Choroid plexus epithelial cell (primary cell): ENCODE measurements at places on chromosomes 7 and 10.
A peak's percentile ranks its signal among the peaks of the same experiment; 100 is the strongest.

DNA sequence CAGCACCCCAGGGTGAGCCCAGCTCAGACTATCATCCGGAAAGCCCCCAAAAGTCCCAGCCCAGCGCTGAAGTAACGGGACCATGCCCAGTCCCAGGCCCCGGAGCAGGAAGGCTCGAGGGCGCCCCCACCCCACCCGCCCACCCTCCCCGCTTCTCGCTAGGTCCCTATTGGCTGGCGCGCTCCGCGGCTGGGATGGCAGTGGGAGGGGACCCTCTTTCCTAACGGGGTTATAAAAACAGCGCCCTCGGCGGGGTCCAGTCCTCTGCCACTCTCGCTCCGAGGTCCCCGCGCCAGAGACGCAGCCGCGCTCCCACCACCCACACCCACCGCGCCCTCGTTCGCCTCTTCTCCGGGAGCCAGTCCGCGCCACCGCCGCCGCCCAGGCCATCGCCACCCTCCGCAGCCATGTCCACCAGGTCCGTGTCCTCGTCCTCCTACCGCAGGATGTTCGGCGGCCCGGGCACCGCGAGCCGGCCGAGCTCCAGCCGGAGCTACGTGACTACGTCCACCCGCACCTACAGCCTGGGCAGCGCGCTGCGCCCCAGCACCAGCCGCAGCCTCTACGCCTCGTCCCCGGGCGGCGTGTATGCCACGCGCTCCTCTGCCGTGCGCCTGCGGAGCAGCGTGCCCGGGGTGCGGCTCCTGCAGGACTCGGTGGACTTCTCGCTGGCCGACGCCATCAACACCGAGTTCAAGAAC lies 1.1 kb downstream of the VIM start:
- DNase-seq, result peak; percentile 91

DNA sequence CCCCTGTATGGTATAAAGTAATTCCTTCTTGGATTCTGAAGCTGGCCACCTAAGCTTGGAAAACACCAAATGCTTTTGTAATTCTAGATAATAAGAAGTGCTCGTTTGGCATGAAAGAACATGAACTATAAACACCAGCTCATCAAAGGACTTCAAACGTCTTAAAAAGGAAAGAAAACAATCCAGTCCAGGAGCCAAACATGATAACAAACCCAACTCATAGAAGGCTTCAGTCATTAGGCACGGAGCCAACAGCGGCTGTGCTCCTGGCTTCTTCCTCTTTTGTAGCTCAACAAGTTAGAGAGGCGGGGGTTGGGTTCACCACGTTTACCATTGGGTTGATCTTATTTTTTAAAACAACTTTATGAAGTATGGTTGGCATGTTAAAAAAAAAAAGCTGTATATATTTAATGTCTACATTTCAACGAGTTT lies 56.4 kb upstream of the ECHDC3 start:
- DNase-seq, result peak; percentile 52

DNA sequence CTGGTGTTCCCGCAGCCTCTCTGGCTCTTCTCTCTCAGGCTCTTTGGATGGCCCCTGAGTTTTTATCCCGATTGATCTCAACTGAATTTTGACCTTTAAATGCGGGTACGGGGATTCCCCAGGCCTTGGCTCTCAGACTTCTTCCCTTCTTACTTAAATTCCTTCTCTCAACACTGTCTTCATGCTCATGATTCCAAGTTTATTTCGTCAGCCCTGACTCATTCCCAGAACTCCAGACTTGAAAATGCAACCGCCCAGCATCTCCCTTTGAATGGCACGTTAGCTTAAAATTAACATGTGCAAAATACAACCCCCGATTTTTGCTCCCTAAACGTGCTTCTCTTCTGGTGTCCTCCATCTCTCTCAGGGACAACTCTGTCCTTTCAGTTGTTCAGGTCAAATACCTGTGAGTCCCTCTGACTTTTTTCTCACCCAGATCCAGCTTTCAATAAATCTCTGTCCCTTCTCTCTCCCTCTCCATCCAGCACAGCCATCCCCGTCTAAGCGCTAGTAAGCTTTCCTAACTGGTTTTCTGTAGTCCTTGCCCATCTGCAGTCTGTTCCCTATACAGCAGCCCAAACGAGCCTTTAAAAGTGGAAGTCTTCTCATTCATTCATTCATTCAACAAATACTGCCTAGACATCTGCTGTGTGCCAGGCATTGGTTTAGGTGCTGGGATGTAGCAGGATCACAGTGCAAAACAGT lies 7.1 kb downstream of the HECW1 start:
- peak; percentile 54 for DNase-seq

- DNase-seq, result no peak
These were observed 104.6 kb downstream of the MBL2 start for GRCh38 chr10:52668024-52668423.

GRCh38 chr7:90680484-90680883 lies 84.4 kb downstream of the CDK14 start:
- no peak for DNase-seq

- DNase-seq, result no peak
These were observed 7.4 kb upstream of the TSPAN33 start for GRCh38 chr7:129136887-129137642.

GRCh38 chr10:71719042-71719441 lies 536 bp downstream of the C10orf105 start:
- DNase-seq, result no peak

DNA sequence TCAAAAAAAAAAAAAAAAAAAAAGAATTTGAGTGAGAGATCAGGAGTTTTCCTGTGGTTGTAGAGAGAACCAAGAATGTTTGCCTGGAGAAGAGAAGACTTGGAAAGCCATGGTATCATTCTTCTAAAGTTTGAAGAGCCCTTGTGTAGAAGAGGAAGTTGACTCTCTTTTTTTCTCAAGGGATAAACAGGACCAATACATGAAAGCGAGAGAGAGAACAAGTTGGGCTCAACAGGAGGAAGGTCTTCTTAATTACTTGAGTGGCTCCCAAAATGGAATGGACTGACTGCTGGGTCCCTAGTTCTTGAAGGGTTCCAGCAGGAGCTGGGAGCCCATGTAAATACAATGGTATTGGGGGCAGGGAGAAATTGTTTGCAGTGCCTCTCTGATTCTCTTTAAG lies 173.3 kb upstream of the ADO start:
- DNase-seq, result no peak

GRCh38 chr10:101152316-101152715 lies 21.2 kb downstream of the TLX1 start:
- no peak for DNase-seq

DNA sequence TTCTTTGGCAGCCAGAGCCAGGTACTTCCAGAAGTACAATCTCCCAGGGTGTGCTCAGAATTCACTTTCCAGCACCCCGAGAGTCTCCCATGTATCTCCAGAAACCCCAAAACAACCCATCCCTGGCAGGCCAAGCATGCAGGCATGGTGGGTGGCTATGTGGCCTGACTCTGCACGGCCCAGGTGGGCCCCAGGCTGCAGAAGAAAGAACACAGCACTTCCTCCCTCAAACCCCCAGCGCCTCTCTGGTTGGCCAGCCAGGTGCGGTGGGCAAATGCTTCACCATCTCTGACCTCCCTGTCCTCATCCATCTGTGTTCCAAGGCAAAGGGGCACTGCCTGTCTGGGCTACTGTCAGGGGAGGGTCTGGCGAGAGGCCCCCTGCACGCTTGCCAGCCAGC lies 100.3 kb downstream of the MKI67 start:
- no peak for DNase-seq

DNA sequence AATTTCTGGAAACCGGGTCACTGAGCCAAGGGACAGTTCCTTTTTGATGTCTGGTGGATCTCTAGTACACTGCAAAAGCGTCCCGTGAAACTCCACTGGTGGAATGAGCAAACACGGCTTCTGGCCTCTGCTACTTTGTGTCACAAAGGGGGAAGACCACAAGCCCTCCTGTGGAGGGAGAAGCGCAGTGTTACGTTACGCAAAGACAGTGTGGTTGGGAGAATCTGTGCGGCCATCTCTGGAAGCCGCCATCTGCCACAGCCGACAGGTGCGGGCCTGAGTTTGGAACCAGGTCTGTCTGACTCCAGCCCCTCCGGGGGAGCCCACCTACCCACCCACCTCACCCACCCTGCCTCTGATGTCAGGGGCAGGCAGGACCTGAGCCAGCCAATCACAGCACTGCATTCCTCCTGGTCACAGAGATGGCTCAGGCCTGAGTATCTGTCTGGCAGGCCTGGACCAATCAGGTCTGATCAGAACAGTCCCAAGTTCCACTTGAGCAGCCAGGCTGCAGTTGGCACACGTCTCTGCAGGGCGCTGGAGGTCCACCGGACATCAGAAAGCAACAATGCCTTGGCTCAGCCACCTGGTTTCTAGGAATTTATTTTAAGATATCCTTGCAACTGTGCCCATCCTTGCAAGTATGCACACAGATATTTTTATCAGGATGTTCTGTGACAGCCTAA lies 3.0 kb upstream of the CYP2W1 start:
- no peak for DNase-seq

GRCh38 chr7:77971726-77972125 lies 173.2 kb downstream of the PHTF2 start:
- no peak for DNase-seq

GRCh38 chr7:54839575-54840213 lies 80.7 kb upstream of the SEC61G start:
- DNase-seq, result peak; percentile 61

- peak; percentile 47 for DNase-seq
These were observed 71.5 kb upstream of the ADO start for GRCh38 chr10:62732841-62733653.

DNA sequence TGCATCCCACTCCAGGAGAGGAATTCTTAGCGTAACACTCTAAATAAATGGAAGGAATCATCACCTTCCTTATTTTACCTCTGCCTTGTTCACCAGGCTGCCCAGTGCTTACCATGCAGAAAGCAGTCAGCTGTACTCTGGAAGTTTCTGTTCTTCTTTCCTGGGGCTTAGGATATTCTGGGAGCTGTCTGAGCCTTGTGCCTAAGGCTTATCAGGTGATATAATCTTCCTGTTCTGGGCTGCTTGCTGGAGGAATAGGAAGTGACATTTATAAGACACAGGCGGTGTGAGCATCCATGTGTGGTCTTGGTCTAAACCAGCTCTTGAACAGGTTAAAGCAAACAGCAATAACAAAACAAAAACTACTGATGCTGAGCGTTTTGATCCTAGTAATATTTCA lies 13.5 kb downstream of the KCTD7 start:
- no peak for DNase-seq

DNA sequence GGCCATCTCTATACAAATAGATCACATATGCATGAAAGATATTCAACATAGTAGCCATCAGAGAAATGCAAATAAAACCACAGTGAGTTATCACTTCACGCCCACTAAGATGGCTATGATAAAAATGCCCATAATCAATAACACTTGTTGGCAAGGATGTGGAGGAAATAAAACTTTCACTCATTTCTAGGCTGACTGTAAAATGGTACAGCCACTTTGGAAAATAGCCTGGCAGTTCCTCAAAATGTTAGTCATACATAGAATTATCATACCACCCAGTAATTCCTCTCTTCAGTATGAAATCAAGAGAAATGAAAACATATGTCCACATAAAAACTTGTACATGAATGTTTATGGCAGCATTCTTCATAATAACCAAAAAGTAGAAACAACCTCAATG lies 324.9 kb downstream of the LRRTM3 start:
- no peak for DNase-seq

- DNase-seq, result no peak
These were observed 206.5 kb upstream of the ZMIZ1 start for GRCh38 chr10:78862328-78862640.

- DNase-seq, result no peak
These were observed 58.1 kb downstream of the NRP1 start for GRCh38 chr10:33276282-33276923.

- DNase-seq, result peak; percentile 7
These were observed 52.2 kb downstream of the R3HCC1L start for GRCh38 chr10:98186681-98187080.

GRCh38 chr7:73936967-73937366 lies 76.0 kb downstream of the TMEM270 start:
- no peak for DNase-seq

DNA sequence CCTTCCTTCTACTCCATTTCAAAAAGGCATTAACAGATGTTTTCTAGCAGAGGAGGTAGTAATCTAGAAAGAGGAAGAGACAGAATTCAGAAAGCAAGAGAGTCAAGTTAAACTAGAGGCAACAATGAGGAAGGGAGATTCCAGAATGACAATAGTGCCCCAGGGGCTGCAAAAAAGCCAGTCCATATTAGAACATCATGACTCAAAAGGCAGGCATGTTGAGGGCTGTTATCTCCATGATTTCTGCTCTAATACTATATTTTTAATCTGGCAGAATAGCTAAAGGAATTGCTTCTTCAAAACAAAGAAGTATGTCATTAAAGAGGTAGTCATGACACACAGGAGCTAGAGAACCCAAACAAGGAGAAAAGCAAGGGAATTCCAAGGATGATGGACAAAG lies 599.6 kb downstream of the INHBA start:
- DNase-seq, result peak; percentile 26

DNA sequence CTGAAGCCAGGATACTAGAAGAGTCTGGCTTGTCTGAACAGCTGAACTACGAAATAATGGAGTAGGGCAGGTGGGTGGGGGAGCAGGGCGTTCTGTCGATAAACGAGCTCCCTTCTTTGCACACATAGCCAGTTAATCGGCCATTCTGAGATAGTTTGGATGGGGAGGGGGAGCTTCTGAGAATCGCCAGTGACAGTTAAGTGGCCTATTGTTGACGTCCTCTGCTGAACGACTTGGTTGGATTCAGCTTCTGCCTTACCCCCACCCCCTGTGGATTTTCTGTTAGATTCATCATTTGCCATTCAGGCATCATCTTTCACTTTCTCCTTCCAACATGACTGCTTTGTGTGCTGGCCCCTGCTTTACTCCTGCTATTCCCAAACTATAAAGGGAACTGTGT lies 520 bp downstream of the CPA5 start:
- DNase-seq, result peak; percentile 40

DNA sequence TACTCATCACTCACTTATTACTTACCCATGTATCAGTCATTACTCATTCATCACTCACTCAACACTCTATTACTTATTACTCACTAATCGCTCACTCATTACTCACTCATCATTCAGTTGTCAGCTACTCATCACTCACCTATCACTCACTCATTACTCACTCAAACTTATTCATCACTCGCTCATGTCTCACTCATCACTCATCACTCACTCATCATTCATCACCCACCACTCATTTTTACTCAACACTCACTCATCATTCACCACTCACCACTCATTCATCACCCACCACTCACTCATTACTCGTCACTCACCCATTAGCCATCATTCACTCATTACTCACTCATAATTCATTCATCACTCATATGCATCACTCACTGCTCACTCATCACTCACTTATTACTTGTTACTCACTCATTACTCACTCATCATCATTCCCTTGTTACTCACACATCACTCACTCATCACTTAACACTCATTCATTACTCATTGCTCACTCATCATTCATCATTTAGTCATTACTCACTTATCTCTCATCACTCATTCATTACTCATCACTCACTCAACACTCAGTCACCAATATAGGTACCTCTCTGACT lies 237.9 kb downstream of the ADARB2 start:
- DNase-seq, result no peak

GRCh38 chr10:90858461-90858968 lies 676 bp upstream of the HTR7 start:
- peak; percentile 5 for DNase-seq

DNA sequence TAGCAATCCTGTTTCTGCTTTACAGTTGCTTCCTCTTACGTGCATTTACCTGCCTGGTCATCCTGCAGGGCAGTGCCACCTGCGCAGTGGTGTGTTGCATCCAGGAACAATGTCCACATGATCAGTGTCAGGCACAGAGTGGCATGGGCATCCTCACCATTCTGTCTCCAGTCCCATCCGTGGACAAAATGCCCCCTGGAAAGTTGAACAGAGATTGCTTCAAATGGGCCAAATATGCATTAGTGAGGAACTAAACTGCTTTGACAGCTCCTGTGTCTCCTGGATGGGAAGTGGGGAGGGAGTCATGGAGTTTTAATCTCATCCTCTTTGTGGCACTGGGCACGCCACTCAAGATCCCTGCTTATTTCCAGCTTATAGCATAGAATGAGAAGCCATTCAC lies 151.8 kb downstream of the DPP6 start:
- DNase-seq, result no peak
